Caco-2 (cell line): ENCODE measurements at places on chromosomes 7 and 10.
A peak's percentile ranks its signal among the peaks of the same experiment; 100 is the strongest.

- no peak for DNase-seq
Observed at GRCh38 chr7:45161842-45162241, 4.3 kb downstream of the RAMP3 start.

GRCh38 chr7:81014908-81015307 is 96.1 kb upstream of the SEMA3C start:
- DNase-seq = no peak

GRCh38 chr10:113157441-113157840 is 207.4 kb downstream of the TCF7L2 start:
- DNase-seq = no peak

DNA sequence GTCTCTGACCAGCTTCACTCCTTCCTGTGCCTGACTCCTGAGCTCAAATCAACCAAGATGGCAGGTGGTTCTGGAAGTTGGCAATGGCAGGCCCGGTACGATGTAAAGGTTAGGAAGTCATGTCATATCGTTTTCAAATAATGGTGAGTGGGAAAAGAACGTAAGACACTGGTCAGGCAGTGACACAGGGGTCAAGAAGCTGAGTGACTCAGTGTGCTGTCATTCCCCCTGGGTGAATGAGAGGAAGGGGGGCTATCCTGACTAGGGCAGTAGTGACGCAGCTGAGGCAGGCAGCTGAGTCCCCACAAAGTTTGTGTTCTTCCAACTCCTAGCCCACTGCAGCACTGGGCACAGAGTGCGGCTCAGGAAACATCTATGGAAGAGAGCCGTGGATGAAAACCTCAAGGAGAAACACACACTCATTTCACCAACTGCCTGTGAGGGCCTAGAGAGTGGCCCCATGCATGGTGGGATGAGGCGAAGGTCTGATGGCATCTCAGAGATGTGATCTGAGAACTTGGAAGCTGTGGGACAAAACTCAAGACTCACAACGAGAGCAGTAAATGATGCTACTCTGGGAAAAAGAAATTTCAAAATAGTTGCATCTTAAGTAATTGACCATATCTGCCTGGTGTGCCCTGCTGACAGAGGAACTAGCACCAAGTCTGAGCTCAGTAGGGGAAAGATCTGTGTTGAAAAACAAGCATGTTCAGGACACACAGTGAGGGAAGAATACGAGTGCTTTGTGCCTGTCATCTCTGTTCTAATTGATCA is 23.2 kb downstream of the CREB3L2 start:
- no peak for DNase-seq

- no peak for DNase-seq
Observed at GRCh38 chr7:90532231-90532929, 62.9 kb downstream of the PTTG1IP2 start.

GRCh38 chr7:117731455-117731854 is 141.8 kb downstream of the CTTNBP2 start:
- no peak for DNase-seq

DNA sequence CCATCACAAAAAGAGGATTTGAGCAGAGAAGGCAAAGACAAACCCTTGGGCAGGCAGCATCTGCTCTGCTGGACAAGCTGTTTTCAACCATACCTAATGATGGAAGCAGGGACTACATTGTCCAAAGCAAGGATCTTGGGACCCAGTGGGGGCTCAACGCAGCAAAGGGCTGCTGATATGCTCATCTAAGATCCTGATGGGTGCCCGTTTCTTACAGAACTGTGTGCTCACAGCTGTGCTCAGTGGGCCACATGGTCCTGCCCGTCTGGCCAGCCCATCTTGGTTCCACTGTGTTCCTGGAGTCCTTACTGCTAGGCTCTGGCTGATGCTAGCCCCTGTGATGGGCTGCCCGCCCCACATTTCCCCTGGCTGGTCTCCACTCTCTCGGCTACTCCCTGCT is 36.1 kb downstream of the GPRIN2 start:
- no peak for DNase-seq

GRCh38 chr10:21587391-21587790 is 53.4 kb downstream of the MLLT10 start:
- DNase-seq = no peak

DNA sequence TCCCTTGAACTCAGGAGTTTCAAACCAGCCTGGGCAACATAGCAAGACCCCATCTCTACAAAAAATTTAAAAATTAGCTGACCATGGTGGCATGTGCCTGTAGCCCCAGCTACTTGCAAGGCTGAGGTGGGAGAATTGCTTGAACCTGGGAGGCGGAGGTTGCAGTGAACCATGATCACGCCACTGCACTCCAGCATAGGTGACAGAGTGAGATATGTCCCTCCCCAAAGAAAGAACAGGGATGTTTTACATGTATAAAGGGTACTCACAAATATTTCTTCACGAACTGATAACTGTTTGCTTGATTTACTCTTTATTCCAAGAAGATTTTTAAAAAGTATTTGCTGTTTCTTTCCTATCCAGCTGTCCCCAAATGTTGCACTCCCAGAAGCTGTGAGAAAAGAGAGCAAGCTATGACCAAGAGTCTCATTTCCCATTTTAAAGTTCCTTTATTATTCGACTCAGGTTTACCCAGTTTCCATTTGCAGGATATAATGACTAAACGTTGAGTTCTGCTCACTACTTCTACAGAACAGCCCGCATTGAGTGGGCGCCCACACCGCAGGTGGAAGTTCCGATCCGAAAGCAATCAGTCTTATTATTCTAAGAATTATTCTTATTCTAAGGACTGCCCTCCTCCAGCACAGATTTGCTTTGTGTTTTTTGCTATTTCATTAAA is 90.7 kb downstream of the APBB1IP start:
- DNase-seq = no peak

GRCh38 chr10:116548301-116548700 is 2.6 kb downstream of the PNLIP start:
- DNase-seq = no peak

DNA sequence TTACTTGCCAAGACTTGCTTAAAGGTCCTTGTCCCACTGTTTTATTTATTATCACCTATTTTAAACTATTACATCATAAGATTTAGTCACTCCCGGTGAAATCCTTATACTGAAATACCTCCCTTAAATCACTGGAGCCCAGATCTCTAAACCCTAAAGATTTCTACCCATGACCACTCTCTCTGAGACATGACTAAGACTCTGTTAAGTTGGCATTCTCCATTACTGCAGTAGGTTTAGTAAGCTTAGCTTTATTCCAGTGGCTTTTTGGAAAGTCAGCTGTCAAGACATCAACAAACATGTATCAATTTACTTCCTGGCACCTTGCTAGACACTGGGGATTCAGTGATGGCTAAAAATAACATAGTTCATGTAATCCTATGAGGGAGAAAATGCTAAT is 874.2 kb downstream of the KCNMA1 start:
- no peak for DNase-seq

DNA sequence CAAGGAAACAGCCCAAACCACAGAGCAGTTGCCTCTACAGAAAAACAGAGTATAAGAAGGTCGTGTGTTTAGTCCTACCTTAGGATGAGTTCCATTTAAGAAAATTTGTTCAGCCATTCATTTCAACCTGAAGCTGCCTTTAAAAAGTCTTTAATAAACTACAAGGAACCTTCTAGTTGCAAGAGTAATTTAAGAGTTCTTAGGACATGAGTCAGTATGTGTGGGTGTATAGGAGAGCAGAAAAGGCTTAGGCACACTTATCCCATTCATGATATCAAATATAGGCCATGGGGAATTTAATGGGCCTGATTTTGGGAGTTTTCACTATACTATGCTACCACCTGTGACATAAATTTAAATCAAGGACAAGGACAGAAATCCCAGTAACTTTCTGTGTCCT is 496.8 kb downstream of the TFEC start:
- no peak for DNase-seq

GRCh38 chr10:10902951-10903350 is 114.7 kb upstream of the CELF2 start:
- DNase-seq = no peak

DNA sequence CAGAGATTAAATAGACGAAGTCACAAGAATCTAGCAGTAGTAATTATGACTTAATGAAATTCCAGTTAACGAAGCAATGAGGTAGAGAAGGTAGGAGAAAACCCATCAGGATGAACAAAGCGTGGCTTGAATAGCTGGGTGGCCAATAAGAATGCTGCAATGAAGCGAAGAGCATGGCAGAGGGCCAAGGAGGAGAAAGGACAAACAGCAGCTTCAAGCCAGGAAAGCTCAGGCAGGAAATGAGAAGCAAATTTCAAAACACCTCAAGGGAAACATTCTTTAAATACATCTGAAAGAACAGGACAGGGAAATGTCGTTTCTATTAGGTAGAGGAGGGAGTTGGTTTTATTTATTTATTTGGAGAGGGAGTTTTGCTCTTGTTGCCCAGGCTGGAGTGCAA is 122.5 kb downstream of the KIAA1217 start:
- no peak for DNase-seq

GRCh38 chr7:633381-634018 is 93.0 kb upstream of the DNAAF5 start:
- no peak for DNase-seq

- no peak for DNase-seq
Observed at GRCh38 chr7:20269726-20270125, 52.5 kb upstream of the MACC1 start.

GRCh38 chr7:107915541-107915940 is 24.6 kb downstream of the DLD start:
- no peak for DNase-seq

GRCh38 chr7:30925913-30926312 is 14.3 kb downstream of the AQP1 start:
- no peak for DNase-seq

GRCh38 chr7:95897557-95898251 is 125.3 kb downstream of the DYNC1I1 start:
- no peak for DNase-seq

DNA sequence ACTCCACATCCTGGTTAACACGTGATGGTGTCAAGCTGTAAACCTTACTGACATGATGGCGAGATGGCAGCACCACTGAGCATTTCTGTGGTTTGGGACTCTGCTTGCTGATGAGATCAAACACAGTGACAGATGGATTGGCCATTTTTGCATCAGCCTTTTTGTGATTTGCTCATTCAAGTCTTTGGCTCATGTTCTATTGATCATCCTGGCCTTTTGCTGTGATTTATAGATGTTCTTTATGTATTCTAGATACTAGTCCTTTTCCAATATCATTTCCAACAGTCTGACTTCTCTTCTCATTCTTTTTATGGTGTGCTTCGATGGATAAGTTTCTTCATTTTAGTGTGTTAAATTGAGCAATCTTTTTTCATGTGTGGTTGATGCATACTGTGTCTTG is 24.7 kb upstream of the DIP2C start:
- DNase-seq = no peak

- DNase-seq = no peak
Observed at GRCh38 chr10:1149793-1150637, 93.8 kb downstream of the WDR37 start.

DNA sequence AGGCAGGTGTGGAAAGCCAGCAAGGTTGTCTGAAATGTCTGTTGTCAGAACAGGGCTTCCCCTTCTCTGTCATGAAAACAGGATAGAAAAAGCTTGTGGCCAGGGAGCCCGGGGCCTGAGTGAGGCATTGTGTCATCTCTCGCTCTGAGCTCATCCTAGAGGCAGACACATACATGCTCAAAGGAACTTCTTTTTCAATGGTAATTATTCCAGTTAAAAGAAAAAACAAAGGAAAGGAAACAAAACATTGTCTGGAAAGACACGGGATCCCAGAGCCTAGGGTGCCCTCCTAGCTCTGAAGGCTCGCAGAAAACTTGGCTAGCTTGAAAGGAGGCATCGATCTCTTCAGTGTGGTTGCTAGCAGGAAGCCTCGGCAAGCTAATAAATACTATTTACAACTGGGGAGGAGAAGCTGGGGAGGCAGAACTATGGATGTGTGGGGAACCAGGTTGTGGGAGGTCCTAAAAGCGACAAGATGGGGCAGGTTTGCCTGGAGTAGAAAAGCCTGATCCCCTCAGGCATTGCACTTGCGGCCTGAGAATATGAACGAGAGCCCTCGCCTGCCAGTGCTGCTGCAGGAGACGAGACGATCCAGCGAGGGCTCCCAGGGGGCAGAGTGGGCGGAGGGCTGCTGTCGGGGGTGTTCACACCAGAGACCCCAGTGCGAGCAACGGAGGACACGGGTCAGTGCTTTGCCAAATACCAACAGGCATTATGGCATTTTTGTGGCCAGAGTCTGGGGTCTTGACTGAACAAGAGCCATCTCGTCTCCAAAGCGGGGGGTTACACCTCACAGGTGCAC is 32.8 kb upstream of the DGKI start:
- DNase-seq = no peak

DNA sequence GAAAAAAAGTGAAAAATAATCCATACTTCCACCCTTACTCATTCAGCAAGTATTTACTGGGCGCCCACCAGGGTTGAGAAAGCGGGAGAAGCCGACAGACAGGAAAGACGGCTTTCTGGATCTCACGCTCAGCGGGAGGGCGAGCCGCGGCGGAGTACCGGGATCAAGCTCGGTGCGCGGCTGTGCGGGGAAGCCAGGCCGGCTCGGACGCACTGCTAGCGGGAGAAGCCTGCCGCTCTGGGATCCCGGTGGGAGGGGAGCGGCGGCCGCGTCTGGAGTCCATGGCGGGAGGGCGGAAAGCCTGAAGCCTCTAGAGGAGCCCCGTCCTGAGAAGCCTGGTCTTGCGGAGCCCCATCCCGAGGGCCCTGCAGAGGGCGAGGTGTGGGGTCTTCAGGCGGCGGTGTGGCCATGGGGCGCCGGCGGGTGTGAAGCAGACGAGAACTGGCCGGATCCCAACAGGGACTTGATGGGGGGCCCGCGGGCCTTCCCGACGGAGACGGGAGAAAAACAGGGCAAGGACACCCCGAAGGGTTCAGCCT is 82.9 kb downstream of the VIPR2 start:
- DNase-seq = no peak

- DNase-seq = peak; percentile 56
Observed at GRCh38 chr10:77907900-77908717, 18.4 kb downstream of the DLG5 start.

DNA sequence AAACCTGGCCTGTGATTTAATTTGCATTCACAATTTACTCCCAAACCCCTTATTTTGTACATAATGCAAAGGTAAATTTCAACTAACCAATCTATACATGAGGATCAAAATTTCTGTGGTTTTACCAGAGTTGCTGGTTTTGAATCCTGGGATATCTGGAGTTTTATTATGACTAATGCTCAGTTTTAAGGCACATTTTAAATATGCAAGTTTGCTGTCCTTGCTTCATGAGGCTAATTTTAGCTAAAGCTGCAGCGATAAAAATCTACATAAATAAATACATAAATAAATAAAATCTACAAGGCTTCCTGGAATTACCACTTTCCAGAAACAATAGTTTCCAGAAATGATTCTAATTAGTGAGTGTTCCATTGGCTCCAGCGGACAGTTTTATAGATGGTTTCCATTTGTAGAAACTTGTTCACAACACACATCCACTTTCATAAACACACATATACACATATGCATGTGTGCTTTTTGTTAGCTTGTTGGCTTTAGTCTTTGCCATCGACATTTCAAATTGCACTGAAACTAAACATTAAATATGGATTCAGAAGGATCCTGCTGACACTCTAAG is 339.5 kb upstream of the NRP1 start:
- DNase-seq = no peak

DNA sequence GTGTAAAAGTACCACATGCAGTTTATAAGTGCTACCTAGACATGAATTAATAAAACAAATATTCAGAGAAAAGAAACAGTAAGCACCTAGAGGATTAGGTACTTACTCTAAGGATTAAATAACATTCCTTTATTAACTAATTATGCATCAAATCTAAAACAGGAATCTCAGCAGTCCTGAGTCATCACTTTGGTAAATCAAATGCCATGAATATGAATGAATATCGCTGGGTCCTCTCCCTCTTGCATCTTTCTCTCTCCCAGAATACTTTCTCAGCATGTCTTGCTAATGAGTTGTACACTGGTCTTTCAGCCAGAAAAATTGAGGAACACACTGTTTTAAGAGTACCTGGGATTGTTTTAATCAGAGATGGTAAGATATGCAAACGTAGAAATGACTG is 225.5 kb upstream of the NFE2L3 start:
- DNase-seq = no peak
